ENCODE measurements at places on chromosomes 12 and 14.
A peak's percentile ranks its signal among the peaks of the same experiment; 100 is the strongest.

DNA sequence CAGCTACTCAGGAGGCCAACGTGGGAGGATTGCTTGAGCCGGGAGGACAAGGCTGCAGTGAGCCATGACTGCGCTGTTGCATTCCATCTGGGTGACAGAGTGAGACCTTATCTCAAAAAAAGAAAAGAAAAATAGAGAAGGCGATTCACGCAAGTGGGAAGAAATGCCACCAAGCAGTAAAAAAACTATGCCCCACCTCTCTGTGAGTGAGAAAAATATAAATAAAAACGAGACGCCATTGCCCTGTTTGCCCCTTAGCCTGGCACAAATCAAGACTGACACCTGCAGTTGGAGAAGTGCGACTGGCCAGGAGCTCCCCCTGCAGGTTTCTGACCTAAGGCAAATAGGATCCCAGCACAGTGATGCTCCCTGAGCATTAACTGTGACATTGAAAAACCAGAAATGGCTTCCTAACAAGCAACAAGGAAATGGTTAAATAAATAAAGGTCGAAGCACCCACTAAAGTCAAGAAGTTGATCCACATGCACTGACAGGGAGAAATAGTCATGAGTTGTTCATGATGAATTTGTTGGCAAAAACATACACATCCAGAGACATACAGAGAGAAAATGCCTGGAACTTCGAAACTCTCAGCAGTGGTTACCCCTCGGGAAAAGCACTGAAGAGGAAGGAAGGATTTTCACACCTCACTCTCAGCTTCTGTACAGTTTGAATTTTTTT lies 21.1 kb downstream of the GSC start:
- peak; percentile 64 for DNase-seq

DNA sequence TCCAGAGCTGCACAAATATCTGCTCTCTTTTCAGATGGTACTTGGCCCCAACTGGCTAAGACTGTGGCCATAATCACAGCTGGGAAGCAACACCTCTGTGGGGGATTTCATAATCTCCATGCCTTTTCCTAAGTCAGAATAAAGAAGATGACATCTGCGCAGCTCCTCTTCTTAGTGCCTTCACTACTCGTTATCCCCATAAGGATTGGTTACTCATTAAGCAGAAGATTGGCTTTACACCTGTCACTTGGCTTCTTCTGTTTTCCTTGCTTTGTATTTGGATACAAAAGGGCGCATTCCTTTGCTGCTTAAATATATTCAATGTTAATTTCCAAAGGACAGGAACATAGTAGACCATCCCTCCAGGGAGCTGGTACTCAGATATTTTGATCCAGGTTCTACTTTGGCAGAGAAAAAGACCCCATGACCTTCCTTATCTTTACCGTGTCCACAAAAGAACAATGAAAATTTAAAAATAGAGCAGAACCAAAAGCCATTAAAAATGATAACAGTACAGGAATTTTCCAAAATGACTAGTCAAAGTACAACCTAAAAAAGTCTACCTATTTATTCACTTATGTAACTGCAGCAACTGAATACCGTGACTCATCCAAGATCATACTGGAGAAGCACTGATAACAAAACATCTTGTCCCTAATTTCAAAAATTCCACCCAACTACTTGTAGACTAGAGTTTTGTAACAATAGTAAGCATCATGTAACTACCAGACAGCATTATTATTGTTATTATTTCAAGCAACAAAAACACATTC lies 352.3 kb upstream of the TMPO start:
- DNase-seq = no peak

GRCh38 chr12:57001448-57001906 lies 4.9 kb downstream of the ZBTB39 start:
- peak; percentile 82 for DNase-seq

DNA sequence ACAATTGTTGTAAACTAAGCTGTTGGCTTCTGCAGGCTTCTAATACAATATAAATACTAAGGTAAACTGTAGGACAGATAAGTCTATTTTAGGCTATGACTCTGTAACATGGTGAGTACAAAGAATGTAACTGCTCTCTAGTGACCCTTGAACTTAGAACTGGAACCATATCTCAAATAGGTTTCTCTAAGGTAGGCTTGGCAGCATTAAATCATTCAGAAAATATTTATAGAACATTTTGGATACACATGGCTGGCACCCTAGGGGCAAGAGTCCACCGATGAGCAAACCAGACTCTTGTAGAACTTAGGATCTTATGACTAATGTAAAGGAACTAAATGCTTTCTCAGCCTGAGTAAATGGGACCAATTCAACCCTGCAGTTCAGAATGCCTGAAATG lies 19.4 kb upstream of the SLC25A3 start:
- no peak for DNase-seq

DNA sequence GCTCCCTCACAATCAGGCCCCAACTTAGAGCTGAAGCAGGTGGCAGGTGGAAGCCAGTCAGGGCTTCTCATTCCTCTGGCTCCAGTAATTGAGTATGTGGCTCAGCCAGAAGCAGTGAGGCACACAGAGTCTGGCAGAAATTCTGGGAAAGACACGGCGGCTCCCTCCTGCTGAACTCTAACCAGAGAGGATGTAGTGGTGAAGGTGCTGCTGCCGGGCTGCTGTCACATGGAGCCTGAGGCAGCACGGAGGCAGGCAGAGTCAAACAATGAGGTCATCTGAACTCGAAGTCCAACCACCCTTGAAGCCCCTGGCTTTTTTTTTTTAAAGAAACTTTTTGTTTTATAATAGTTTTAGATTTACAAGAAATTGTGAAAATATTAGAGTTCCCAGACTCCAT lies 33.4 kb upstream of the SMOC1 start:
- DNase-seq = no peak

- DNase-seq = no peak
Measured at GRCh38 chr12:46518169-46518568, 145.6 kb upstream of the SLC38A2 start.
